Chondrocyte (in vitro differentiated cells): ENCODE measurements at places on chromosomes 5 and 9. TPM values are rescaled to one million over a fixed set of nuclear protein-coding genes. Genes with fewer than 3 reads are reported as not detected.

Gene GPSM1
- 25.3 to 43.5 TPM (median 40.0 TPM) in 3 replicates for total RNA-seq

DNA sequence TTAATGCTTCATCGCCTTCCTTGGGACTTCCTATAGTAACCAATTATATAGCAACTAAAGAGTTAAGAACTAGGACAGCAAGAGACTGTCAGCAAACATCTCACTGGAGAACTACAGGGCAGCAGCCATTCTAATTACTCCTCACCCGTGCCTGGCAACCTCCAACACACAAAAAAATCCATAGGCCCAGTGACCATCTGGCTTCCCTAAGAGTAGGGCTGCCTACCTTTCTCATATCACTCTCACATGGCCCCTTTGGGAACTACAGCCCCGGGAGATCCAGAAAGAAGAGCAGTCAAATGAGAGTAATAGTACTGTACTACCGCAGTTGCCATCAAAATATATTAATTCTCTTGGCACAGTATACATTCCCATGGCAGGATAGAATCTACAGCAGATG is 5.7 kb downstream of the DCAF10 start:
- no peak for DNase-seq
- no peak overlapping the region for H3K27ac ChIP-seq
- H3K27me3 ChIP-seq, result no peaks in the 10 kb centered on the region
- no peak overlapping the region for H3K4me3 ChIP-seq
- H3K4me1 ChIP-seq, result peaks cover 30% of the 10 kb centered on the region

GRCh38 chr5:9953691-9954090 is 296.0 kb downstream of the ATPSCKMT start:
- no peak for DNase-seq
- H3K27me3 ChIP-seq, result no peaks in the 10 kb centered on the region
- no peak overlapping the region for H3K27ac ChIP-seq
- no peaks in the 10 kb centered on the region for H3K36me3 ChIP-seq
- no peak overlapping the region for H3K4me3 ChIP-seq

- no peak for DNase-seq
- no peak overlapping the region for H3K4me3 ChIP-seq
These were observed 108.1 kb downstream of the SEMA5A start for GRCh38 chr5:9437741-9438240.

GRCh38 chr9:134566936-134567335 is 74.7 kb upstream of the COL5A1 start:
- H3K27ac ChIP-seq, result no peak overlapping the region
- H3K36me3 ChIP-seq, result no peaks in the 10 kb centered on the region
- no peak for DNase-seq
- H3K4me1 ChIP-seq, result peaks cover 47% of the 10 kb centered on the region
- no peak overlapping the region for H3K4me3 ChIP-seq

- H3K36me3 ChIP-seq, result peaks cover 8% of the 10 kb centered on the region
- no peak for DNase-seq
These were observed 87.7 kb downstream of the CACNA1B start for GRCh38 chr9:137965177-137965795.

DNA sequence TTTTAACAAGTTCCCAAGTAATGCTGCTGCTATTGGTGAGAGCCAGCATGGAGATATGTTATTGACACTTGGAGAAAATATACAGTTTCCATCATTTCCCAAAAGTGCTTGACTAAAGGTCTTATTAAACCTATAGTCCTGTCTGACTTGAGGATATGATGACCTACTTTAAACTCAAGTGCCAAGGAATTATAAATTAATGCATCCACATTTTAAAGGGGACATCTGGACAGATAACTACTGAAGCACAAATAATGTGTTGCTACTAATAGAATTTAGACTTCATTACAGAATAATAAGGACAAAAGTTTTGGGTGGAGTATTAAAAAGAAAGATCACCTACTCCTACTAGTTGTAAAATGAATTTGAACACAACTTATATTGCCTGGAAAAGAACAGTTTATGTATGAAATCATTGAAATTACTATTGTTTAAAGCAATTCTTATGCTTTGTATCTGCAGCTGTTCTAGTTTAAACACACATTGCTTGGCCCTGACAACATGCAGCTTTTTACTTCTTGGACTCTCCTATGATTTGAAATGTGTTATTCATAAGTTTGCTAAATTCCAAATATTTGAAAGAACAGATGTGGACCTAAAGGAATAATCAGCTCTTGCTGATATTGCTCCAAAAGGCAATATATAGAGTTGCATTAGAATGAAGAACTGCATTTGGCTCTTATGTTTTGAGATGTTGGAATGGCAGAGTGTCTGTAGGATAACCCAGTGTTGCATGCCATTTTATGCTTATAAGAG is 73.4 kb downstream of the SGCD start:
- H3K36me3 ChIP-seq, result no peaks in the 10 kb centered on the region
- H3K27ac ChIP-seq, result no peak overlapping the region
- no peak for DNase-seq
- H3K4me3 ChIP-seq, result no peak overlapping the region

GRCh38 chr5:95530416-95530815 is 24.4 kb downstream of the SKIC3 start:
- no peak overlapping the region for H3K4me3 ChIP-seq
- H3K4me1 ChIP-seq, result peaks cover 45% of the 10 kb centered on the region
- no peak for DNase-seq
- H3K36me3 ChIP-seq, result peaks cover 29% of the 10 kb centered on the region

GRCh38 chr9:13278023-13278367 is 1.5 kb downstream of the MPDZ start:
- peaks cover 61% of the 10 kb centered on the region for H3K4me1 ChIP-seq
- peak overlapping the region; percentile 93 for H3K4me3 ChIP-seq
- no peak for DNase-seq
- peak overlapping the region; percentile 98 for H3K27ac ChIP-seq
- H3K36me3 ChIP-seq, result no peaks in the 10 kb centered on the region
- no peaks in the 10 kb centered on the region for H3K27me3 ChIP-seq

DNA sequence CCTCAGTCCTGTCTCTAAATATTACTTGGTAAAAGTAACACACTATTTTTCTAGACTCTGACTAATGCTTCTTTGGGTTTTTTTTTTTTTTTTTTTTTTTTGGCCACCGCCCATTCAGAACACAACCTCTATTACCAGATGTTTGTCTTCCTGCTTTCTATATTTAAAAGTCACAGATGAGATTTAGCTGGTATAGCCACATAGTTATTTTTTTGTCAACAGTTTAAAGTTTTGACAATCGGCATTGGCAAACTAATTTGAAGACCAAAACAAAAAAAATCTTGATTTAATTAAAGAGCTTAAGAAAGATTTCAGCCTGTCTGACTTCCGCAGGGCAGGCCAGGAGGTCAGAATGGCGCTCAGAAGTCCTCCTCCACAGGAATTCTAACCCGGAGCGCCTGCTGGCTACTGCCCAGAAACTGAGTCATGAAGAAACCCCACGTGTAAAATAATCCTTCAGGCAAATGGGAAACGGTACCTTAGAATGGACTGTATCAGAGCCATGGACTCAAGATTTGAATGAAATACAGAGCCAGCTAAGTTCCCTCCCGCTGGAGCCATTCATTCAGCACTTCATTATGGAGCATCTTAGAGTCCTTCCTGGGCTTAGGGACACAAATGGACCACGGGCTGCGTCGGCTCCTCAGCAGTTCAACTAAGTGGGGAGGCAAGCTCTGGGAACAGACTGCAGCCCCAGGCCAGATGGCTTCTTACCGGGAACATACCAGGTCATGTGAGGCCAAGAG is 55.6 kb downstream of the PTPDC1 start:
- DNase-seq, result no peak
- no peaks in the 10 kb centered on the region for H3K27me3 ChIP-seq
- peak overlapping the region; percentile 43 for H3K4me3 ChIP-seq
- peak overlapping the region; percentile 90 for H3K27ac ChIP-seq
- peaks cover 91% of the 10 kb centered on the region for H3K4me1 ChIP-seq
- no peaks in the 10 kb centered on the region for H3K36me3 ChIP-seq

GRCh38 chr5:96933764-96934707 is 1.8 kb upstream of the LNPEP start:
- H3K27me3 ChIP-seq, result no peaks in the 10 kb centered on the region
- peak overlapping the region; percentile 95 for H3K27ac ChIP-seq
- peaks cover 2% of the 10 kb centered on the region for H3K36me3 ChIP-seq
